ENCODE measurements at places on chromosomes 1 and 21.

DNA sequence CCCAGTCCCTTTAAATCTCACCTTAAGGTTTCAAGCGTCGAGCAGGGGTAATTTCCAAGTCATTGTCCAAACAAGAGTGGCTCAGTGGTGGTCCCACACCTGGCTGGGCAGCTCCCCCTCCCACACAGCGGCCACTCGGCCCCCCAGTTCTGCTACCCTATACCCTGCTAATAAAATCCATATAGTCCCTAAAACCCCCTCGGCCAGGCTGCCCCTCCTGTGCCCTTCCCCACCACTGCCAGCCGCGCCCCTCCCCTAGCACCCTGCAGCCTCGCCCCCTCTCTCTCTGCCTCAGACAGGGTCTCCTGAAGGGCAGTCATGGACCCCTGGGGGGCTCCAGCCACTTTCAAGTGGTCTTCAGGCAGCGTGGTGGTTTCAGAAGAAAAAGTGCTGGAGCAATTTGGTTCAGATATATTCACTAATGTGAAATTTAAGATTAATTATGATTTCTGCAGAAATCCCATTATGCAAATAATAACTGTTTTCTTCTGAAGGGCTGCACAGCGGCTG lies 34.2 kb upstream of the TTC34 start:
- no peak for DNase-seq

DNA sequence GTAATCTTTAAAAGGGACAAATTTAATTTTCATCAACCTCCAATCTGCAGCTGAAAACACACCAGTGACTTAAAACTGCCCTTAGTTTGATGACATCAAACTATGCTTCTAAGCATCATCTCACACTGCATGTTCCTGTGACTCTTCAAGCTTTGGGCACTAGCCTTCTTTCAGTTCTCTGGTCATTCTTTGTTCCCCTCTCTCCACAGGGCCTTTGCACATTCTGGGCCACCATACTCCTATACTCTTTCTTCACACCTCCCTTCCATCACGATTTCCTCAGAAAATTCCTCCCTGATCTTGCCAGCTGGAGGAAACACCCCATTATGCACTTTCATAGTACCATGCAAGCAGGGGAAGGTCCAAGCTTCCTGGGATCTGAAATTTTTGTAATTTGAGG lies 77.6 kb upstream of the ZNF326 start:
- DNase-seq = no peak

DNA sequence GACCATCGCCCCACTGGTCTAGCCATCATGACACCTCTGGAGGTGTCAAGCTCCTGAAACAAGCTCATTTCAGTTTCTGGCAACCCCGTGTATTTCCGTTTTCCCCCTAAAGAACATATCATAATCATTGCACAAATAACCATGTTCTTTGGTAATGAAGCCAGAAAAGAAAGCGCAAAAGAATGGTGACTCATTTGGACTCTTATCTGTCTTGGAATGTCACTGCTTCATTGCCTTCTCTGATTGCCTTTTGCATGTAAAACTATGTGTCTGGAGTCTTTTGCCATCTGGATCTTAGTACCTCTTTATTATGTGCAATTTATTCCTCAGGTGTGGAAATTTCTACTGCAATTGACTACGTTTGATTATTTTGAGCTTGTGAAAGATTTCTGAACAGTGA lies 110.5 kb downstream of the COLGALT2 start:
- DNase-seq = no peak

DNA sequence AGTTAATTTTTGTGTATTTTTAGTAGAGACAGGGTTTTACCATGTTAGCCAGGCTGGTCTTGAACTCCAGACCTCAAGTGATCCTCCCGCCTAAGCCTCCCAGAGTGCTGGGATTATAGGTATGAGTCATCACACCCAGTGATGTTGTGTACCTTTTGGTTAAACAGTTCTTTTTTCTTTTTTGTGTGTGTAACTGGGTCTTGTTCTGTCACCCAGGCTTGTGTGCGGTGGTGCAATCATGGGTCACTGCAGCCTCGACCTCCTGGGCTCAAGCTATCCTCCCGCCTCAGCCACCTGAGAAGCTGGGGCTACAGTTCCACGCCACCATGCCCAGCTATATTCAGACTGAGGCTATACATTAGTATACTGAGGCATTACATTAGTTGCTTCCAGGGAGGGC lies 37.8 kb downstream of the GABPB2 start:
- no peak for DNase-seq

DNA sequence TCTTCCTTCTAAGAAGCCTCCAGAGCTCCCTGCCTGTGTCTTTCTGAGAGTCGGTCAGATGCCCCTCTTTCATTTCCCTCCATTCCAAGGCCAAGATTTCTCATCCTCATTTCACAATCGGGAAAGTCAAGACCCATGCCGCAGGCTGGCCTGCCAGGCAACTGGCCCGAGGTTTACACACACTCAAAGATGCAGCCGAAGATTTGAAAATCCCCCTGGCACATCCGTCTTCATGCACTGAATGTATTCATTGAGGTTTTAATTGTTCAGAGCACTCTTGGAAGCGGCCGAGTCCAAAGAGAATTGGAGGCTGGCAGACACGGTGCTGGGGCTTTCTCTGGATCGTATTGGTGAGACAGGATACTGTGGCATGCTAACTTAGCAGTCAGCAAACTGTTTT lies 29.1 kb upstream of the SRP9 start:
- DNase-seq = no peak

DNA sequence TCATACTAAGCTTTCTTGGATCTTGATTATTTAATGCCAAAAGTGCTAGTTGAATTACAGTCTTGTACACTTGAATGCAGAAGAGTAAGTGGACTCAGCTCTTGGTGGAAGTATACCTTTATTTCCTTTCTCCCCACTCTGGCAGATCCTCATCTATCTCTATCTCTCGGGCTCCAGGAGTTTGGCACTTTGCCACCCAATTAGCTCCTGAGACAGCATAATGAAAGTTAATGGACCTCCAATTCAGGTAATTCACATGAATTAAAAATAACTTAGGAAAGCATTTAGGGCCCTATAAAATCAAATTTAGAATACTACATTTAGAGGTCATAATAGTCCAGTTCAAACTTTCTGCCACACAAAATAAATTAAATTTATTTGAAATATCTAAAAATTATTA lies 67.4 kb downstream of the OLFM3 start:
- DNase-seq = no peak

DNA sequence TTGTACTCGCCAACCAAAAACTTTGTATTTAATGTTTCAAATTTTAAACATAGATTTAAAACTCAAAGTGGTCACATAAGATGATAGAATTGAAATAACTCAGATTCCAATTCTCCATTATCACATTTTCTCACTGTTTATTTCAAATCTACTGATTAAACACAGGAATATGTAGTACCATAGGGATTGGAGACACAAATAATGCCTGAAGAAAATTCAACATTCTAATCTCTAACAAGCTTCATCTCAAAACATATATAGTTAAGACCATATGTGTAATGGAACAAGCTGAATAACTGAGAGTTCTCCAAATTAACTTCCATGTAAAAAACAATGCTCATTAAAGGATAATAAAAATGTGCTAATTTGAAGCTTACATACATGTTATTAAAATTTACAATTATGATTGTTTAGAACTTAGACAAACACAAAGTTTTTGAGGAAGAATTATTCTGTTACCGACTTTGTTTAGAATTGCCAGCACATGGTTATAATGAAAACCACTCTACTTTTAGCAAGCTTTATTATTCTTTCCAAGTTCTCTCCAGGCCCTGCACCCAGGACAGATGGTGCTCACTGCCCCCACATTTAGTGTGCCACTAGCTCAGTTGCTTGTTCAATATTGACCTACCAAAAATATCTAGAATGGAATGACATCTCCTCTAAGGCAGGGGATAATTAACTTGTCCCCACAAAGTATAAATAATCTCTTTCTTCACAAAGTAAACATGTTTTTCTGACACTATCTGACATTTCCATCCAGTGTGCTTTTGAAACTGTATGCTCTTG lies 467.2 kb downstream of the TTLL7 start:
- no peak for DNase-seq

DNA sequence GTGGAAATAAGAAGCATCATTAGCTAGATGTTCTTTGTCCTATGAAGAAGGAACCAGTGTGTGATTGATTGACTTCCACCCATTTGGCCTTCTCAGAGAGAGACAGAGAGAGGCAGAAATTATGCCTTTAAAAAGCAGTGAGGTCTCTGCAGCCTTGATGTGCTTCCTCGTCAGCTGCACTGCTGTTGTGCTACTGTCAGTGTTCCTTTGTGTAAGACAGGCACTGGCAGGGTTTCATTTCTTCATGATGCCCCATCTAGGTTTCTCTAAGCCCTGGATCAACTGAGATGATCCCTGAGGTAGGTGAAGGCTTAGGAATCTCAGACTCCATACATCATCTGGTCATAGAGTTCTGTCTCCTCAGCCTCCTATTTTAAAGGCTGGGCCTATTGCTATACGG lies 34.9 kb downstream of the GPR3 start:
- no peak for DNase-seq

DNA sequence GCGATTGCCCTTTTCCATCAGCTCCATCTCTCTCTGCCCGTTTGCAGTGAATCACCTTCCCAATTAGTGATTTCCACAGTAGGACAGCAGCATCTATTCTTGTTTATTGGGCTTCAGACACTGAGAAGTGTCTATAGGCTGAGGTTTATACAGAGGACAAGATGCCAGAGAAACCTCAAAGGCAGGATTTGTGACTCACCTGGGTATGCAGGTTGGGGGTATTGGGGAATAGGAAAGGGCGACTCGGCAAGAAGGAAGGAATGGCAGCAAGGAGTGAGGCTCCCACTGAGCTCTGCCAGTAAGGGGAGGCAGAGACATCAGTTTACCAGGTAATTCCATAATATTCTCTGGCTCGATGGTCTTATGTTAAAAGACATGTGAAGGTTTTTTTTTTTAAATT lies 25.3 kb upstream of the ABCA4 start:
- no peak for DNase-seq

DNA sequence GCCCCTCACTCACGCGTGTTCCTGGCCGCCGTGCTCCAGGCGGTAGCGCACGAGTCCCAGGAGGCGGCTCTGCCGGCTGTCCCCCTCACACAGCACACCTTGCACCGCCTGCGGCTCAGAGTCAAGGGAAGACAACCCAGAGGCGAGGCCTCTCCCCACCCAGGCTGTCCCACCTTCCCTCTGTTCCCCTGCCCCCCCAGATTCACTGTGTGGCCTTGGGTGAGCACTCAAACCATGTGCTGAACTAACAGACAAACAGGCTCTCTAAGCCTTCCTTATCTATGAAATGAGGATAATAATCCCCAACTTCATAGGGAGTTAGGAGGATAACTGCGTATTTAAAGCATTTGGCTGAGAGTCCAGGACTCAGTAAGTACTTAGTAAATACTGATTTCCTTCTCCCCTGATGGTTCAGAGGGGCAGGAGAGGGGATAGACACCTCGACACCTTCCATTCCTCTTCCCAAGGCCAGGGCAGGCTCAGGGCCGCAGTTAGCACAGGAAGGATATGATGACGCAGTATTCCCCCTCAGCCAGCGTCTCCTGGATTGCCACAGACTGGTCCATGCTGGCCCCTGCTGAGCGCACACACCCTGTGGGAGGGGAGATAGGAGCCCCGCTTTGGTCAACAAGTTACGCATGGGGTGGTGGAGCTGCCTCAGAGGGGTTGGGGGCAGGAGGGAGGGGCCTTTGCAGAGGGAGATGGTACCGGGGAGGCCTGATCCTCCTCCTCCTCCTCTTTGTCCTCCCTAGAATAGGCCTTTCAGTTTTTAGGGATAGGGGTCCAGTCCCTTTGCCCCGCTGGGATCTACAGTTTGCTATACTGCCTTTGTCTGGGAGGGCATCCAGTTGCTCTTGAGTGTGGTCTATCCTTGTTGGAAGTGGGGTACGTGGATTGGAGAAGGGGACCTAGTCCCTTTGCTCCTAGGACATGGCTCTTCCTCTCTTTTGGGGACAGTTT lies 830 bp downstream of the INPP5B start:
- peak; percentile 79 for DNase-seq

DNA sequence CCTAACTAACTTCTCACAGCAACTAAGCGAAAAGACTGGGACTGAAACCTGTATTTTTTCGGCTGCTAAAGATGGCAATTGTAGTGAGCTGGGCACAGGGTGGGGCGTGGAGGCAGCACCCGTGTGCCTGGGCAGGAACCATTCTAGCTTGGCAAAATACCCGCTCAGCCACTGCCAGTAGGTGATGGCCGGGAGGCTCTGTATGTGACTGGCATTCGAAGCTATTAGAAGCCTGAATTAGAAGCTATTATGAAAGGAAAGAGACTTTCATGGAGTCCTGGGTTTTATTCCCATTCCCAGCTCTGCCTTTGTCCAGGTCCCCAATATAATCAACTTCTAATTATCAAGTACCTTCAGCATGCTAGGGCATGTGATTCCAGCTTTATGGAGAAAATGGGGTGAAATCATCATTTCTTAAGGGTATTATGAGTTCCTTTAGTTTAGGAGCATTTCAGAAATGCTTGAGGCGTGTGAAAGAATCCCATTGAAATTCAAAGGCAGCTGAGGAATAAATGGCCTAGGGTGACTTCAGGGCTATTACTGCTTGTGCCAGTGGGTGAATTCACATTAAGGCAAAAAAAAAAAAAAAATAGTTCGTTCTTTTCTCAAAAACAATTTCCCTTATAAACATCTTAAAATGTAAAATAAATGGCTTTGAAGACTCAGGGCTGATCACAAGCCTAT lies 125.6 kb downstream of the KCNN3 start:
- no peak for DNase-seq

DNA sequence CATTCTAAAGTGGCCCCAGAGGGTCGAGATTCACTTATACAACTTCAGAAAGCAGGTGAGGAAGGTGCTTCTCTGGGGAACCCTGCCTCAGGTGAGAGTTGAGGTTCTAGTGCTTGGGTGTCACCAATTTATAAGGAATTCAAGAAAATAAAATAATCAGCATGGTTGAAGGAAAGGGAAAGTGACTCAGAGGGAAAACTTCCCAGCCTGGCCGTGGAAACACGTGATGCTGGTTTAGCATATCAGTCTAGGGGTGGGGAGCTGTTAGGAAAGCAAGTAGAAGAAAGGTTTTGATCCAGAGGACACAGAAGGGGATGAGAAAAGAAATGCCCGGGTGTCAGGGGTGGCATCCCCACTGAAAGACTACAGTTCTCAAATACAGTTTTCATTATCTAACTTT lies 37.7 kb upstream of the TMEM125 start:
- DNase-seq = no peak

DNA sequence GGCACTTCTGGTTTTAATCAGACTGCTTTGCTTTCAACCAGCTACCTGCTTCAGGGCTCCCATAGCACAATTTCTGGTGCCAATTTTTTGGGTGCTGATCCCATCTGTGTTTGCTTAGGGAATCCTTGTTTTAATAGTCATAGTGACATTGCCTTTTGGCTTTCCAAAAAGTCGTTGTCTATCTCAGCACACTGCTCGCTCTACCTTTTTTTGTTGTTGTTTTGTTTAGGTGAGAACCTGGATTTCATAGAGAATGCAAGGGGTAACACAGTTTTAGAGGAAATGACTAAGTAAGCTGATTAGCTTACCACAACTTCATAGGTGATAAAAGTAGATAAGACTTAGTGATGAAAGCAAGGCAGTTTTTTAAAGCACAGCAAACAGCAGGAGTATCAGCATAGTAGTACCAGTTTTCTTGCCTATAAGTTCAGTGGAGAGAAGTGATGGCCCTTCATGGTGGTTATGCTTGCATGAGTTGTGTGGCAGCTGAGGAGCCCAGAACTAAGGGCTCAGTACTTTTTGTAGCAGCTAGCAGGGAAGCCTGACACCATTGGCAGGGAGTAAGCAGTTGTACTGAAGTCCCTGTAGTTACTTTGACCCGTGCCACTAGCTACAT lies 31.3 kb downstream of the NEK7 start:
- DNase-seq = peak; percentile 33

All from erythroblast (primary cell).